ENCODE measurements at places on chromosomes 3 and 15. TPM values are rescaled to one million over a fixed set of nuclear protein-coding genes. Genes with fewer than 3 reads are reported as not detected.

DNA sequence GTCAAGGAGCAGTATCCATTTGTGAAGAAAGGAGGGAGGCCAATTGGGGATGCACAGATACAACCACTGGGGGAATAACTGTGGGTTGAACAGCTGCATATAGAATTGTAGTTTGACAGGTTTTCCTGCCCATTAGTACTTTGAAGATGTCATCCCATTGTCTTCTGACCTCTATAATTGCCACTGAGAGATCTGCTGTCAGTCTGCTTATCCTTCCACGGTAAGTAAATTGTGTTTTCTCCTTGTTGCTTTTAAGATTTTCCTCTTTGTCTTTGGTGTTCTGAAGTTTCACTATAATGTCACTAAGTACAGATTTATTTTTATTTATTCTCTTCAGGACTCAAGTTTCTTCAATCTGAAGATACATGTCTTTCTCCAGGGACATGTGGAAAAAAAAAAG is 56.6 kb downstream of the MOBP start:
- DNase-seq: no peak

Gene PXYLP1
- 10.5 TPM for total RNA-seq

- DNase-seq: no peak
Measured at GRCh38 chr3:159416856-159417255, 571.8 kb upstream of the IL12A start.

DNA sequence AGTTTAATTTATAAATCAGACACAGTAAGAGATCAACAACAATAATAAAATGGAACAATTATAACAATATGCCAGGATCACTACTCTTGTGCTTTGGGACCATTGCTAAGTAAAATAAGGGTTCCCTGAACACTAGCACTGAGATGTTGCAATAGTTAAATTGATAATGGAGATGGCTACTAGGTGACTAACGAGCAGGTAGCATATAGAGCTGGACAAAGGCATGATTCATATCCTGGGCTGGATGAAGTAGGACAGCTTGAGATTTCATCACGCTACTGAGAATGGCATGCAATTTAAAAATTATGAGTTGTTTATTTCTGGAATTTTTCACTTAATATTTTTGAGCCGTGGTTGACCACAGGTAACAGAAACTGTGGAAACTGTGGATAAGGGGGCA is 20.7 kb upstream of the MYZAP start:
- no peak for DNase-seq

GRCh38 chr15:73924171-73924921 is 1.9 kb upstream of the LOXL1 start:
- DNase-seq: no peak

DNA sequence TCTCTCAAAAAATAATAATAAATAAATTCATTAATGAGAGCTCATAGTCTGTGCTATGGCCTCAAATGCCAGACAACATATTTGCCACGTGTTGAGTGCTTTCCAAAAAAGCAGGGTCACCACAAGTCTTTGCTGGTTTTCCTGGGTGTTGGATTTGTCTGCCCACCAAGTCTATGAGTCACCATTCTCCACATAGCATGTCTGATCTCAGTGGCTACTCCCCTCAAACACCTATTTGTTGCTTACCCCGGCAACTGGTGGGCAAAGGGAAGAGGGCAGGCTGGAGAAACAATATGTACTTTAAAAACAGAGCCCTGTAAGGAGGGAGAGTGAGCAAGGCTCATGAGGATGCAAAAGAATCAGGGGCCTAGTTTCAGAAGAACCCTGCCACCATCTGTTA is 120.0 kb upstream of the ARRDC4 start:
- no peak for DNase-seq

GRCh38 chr3:108428586-108428985 is 81.8 kb downstream of the MYH15 start:
- DNase-seq: no peak

Gene LRTM1
- not detected for total RNA-seq

Gene AVEN
- 12.2 TPM for total RNA-seq

DNA sequence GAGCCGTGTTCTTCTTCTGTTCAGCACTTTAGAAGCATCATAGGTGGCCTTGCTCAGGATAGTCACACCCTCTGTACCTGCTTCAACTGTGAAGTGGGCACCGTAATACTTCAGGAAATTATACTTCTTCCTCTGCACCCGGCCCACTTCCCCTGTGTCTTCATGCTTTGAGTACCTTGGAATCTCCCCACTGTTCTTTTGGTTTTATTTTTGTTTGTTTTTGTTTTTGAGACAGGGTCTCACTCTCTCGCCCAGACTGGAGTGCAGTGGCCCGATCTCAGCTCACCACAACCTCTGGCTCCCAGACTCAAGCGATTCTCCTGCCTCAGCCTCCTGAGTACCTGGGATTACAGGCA is 1.7 kb downstream of the P2RY14 start:
- DNase-seq: no peak

Gene SMCO1
- not detected for total RNA-seq
